ENCODE measurements at places on chromosomes 7 and 10. TPM values are rescaled to one million over a fixed set of nuclear protein-coding genes. Genes with fewer than 3 reads are reported as not detected.

EGR2 gene
- 13.0 TPM for total RNA-seq

C10orf71 gene
- total RNA-seq: not detected

CCL24 gene
- total RNA-seq: not detected

PNLIPRP2 gene
- not detected for total RNA-seq

FAM204A gene
- 71.2 TPM for total RNA-seq

ANKRD30A gene
- total RNA-seq: not detected

TRPV6 gene
- total RNA-seq: not detected

GAD2 gene
- total RNA-seq: not detected

FAM25C gene
- total RNA-seq: not detected

EN2 gene
- 0.87 TPM for total RNA-seq

ZNF248 gene
- 19.9 TPM for total RNA-seq

PODXL gene
- total RNA-seq: 34.8 TPM

PILRA gene
- total RNA-seq: 25.9 TPM

FXYD4 gene
- total RNA-seq: not detected

HGF gene
- 4.9 TPM for total RNA-seq

LIPF gene
- not detected for total RNA-seq

GNAI1 gene
- total RNA-seq: 40.0 TPM

GIMAP5 gene
- 4.9 TPM for total RNA-seq

LRRD1 gene
- total RNA-seq: not detected

CYP2C18 gene
- not detected for total RNA-seq

AKR1C3 gene
- total RNA-seq: 19.6 TPM

HOXA7 gene
- total RNA-seq: 4.5 TPM

CC2D2B gene
- total RNA-seq: 1.5 TPM

NYAP1 gene
- total RNA-seq: 6.8 TPM

LDB3 gene
- total RNA-seq: 5.8 TPM

RARRES2 gene
- total RNA-seq: 569 TPM

ANXA11 gene
- total RNA-seq: 44.2 TPM

SPDYE11 gene
- total RNA-seq: not detected

DOCK1 gene
- 34.5 TPM for total RNA-seq

WDFY4 gene
- 1.6 TPM for total RNA-seq

CHCHD1 gene
- 15.8 TPM for total RNA-seq

LBX1 gene
- total RNA-seq: not detected

ERVW-1 gene
- not detected for total RNA-seq

HECW1 gene
- 2.0 TPM for total RNA-seq

PRTFDC1 gene
- total RNA-seq: 12.6 TPM

TAF3 gene
- 13.4 TPM for total RNA-seq

SGCE gene
- total RNA-seq: 183 TPM

GALNT17 gene
- total RNA-seq: 58.8 TPM

RAB19 gene
- 1.5 TPM for total RNA-seq

MICALL2 gene
- 12.0 TPM for total RNA-seq

ETV1 gene
- total RNA-seq: 2.3 TPM
